COR-L47 (cell line): ENCODE measurements at places on chromosomes 7 and 10.

GRCh38 chr7:107446988-107447387 is 22.9 kb upstream of the GPR22 start:
- DNase-seq: no peak

DNA sequence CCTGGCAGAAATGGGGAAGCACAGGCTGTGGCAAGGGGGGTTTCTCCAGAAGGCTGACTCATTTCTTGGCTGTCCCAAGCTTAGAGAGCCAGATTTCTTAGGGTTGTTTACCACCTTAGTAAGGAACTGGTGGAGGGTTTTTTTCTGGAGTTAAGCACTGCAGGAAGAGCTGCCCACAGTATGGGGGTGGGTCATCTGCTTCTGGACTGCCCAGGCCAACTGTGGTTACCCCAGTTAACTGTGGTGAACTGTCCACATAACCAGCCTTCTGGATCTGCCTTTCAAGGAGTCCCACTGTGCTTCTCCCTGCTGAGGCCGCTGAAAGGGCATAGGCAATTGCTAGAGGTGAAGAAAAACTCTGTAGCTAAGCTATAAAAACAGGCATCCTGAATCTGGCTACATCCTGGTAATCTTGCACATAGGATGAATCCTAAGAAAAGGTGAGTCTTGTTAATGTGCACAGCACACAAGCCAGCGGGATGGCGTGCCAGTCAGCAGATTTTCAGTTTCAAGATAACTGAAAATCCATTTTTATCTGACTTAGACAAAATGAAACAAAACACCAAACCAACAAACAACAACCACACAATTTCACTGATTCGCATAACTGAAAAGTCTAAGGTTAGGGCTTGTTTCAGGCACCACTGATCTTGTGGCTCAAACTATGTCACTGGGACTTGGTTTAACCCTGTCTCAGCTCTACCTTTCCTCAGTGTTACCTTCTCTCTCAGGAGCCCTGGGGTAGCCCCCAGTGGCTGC is 21.6 kb upstream of the TSPAN33 start:
- no peak for DNase-seq

DNA sequence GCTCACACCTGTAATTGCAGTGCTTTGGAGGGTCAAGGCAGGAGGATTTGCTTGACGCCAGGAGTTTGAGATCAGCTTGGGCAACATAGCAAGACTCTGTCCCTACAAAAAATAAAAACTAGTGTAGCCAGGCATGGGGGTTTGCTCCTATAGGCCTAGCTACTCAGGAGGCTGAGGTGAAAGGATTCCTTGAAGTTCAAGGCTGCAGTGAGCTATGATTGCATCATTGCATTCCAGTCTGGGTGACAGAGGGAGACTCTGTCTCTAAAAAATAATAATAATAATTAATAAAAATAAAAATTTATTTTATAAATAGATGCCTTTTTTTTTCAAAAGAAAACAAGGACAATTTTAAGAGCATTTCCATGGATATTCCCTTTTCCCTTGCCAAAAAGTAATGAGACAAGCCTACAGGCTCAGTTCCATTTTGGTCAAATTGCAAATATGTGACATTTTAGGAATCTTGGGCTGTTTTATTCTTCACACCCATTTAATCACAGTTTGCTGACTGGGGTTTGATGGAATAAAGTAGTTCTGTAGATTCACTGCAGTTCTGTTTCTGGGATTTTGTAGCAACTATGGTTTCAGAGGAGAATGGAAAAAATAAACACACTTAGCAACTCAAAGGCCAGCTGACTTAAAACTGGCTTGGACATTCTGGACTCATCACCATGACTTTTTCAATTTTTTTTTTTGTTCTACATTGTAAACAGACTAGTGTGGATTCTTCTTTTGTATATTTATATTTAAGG is 48.4 kb upstream of the ARHGAP21 start:
- DNase-seq: no peak

DNA sequence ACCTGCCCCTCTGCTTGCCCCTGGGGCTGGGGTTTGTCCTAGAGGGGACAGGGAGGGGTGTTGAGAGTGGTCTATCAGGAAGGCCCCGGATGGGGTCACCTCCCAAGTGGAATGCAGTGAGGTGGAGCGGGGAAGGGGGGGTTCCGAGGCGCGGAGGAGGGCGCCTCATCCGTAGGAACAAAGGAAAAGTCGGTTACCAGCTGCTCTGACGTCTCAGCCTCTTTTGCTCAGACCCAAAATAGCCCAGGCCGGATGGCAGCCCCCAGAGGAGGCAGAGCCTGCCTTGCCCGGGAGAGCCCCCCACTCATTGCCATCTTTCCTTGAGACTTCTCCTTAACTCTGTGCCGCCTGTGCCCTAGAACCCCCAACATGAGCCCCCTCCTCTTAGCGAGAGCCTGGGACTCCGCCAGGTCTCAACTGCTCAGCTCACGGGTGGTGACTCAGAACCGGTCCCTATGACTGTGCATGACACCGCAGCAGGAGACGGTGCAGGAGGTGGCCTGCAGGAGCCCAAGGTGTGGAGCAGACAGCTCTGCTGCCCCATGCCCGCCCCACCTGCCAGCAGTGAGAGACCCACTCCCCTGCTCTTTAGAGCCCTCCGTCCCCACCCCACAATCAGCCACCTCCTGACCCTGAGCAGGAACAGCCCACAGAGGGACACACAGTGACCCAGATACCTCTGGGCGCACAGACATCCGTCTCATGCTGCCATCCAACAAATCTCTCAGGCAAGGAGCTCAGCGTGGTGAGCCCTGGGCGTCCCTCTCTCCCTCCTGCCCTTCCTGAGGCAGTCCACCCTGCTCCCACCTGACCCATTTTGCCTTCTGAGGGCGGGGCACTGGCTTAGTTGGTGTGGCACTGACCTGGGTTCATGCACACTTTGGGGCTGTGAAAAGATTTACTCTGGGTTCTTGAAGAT is 13.1 kb downstream of the STX1A start:
- DNase-seq: peak; percentile 23

DNA sequence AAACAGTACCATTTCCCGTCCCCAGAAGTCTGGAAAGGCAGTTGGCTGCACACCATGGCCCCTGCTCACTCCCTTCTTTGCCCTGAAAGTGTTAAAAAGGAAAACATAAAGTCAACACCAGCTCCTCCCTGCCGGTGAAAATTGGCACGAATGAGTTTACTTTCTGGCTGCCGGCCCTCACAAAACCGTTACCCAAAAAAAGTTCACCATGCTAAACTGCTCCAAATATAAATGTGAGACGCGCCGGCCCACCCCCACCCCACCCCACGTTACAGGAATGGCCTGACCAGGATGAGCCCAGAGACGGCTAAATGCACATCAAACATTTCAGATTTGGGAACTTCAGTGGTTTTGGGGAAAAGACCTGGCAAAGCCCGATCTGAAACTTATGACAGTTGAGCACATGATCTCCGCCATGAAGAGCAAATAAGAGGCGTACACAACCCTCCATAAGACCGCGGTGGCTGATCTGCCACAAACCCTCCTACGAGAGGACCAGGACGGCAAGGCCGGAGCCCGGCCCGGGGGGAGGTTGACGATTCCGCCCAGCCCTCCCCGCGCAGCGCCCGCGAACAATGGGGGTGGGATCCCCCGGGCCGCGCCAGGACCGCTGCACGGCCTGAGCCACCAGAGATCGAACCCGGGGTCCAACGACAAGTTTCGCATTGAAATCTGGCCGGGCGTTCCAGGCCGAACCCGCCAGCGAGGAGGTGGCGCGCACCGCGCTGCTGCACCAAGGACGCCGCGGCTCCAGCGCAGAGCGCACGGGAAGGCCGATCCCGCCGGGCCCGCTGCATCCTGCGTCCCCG is 952 bp downstream of the DIP2C start:
- DNase-seq: peak; percentile 22

DNA sequence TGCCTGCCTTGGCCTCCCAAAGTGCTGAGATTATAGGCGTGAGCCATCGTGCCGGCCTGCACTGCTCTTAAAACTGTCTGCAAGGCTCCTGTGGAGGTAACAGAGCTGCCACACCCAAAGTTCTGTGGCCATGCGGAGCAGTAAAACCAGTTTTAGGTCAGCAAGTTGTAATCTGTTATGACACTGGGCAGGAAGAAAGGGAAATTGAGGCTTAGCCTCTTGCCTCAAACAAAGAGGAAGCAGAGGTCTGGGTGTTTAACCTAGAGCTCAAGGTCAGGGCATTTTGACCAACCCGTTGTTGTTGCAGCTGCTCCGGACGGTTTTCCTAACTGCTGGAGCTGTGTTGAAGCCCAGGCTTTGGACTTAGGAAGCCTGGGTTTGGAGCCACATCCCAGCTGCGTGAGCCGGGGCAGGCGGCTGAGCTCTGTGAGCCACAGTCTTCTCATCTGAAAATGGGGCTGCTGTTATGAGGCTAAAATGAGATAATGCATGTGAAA is 7.4 kb upstream of the RRP12 start:
- DNase-seq: no peak

GRCh38 chr10:131843881-131844284 is 56.9 kb upstream of the PPP2R2D start:
- no peak for DNase-seq

GRCh38 chr7:128530855-128531104 is 54.2 kb downstream of the METTL2B start:
- no peak for DNase-seq

- DNase-seq: no peak
Measured at GRCh38 chr10:62159351-62159750, 109.3 kb downstream of the RTKN2 start.

DNA sequence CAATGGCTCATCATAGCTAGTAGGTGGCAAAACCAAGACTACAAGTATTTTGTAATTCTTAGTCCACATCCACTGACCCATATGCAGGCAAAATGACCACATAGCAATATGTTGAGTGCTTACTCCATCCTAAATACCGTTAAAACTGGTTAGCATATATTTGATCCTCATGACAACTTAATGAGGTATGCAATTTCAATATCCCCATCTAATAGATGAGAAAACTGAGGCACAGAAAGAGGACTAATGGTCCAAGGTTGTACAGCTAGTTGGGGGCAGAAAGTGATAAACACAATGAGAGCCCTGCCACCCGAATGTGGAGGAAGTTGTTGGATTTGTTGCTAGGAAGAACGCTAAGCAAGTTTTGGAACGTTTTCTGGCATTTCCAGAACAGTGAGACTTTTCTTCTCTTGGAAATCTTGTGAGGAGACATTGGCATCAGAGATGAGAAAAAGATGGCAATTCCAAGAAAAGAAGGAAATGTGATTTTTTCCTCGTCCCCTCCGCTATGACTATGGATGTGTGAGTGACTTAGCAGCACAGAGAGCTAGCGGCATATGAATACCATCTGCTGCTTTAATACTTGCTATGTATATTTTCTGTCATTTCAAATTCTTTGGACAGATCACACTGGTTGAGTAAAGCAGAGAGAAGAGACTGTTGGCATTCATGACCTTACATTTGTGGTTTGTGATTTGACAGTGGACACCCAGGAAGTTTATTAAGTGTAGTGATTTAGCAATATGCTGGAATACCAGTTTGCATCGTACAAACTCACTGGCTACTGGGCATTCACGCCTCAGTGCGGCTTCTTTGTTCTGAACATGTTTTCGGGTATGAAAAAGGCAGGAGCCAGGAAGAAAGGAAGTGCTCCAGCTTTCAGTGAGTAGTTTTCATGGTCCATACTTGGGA is 51.5 kb downstream of the NRCAM start:
- DNase-seq: no peak

DNA sequence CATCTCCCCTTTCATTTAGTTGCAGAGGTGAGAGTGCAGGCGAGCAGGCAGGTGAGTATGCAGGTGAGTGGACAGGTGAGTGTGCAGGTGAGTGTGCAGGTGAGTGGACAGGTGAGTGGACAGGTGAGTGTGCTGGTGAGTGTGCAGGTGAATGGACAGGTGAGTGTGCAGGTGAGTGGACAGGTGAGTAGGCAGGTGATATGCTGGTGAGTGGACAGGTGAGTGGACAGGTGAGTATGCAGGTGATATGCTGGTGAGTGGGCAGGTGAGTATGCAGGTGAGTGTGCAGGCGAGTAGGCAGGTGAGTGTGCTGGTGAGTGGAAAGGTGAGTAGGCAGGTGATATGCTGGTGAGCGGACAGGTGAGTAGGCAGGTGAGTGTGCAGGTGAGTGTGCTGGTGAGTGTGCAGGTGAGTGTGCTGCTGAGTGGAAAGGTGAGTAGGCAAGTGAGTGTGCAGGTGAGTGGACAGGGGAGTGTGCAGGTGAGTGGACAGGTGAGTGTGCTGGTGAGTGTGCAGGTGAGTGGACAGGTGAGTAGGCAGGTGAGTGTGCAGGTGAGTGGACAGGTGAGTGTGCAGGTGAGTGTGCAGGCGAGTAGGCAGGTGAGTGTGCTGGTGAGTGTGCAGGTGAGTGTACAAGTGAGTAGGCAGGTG is 165.6 kb downstream of the ADARB2 start:
- no peak for DNase-seq

GRCh38 chr7:152527610-152528032 is 91.8 kb upstream of the KMT2C start:
- DNase-seq: no peak

- DNase-seq: no peak
Measured at GRCh38 chr7:44116789-44117666, 6.3 kb downstream of the POLD2 start.

GRCh38 chr10:132394936-132395703 is 1.9 kb upstream of the PWWP2B start:
- DNase-seq: no peak

GRCh38 chr10:106401161-106401560 is 763.3 kb downstream of the SORCS1 start:
- DNase-seq: no peak

DNA sequence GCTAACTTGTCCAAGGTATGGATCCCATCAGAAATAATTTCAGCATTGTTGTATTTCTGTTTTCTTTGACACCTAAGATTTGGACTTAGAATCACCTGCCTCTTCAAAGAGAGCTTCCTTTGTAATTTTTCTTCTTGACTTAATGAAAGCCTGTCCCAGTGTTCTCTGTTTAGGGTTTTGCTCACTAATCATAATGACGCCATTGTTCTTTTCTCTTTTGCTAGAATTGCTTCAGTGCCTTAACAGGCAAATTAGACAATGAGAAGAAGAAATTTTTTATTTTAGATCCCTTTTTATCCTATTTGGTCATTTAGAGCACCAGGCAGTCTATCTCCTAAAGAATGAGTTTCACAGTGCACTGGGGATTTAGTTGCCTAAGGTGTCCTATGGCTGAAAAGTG is 128.5 kb downstream of the SND1 start:
- DNase-seq: no peak

DNA sequence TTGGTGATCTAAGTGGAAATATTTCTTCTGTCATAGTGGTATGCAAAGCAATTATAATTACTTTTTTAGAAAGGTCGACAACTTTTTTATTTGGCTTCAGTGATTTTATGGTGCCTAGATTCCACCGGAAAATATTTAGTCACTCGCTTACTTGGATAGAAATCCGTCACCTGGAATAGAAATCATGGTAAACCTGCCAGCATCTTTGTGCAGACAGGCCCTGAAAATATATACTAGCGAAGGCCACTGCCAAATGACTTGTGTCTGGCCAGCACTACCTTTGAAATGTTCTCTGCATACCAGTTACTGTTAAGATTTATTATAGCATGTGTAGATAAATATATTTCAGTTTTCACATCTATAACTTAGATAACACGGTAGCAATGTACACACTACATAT is 226.4 kb downstream of the AGMO start:
- no peak for DNase-seq
